ENCODE measurements at places on chromosomes 12 and 14. TPM values are rescaled to one million over a fixed set of nuclear protein-coding genes. Genes with fewer than 3 reads are reported as not detected.

PARP2 gene
- total RNA-seq: 23.2 TPM

FGF23 gene
- total RNA-seq: not detected

HOXC5 gene
- total RNA-seq: 1.3 TPM

KCNA5 gene
- total RNA-seq: not detected

FLVCR2 gene
- 5.4 TPM for total RNA-seq

TROAP gene
- total RNA-seq: 84.4 TPM

NID2 gene
- total RNA-seq: 13.8 TPM

FAM90A1 gene
- not detected for total RNA-seq
